ENCODE measurements at places on chromosomes 5 and 9.

DNA sequence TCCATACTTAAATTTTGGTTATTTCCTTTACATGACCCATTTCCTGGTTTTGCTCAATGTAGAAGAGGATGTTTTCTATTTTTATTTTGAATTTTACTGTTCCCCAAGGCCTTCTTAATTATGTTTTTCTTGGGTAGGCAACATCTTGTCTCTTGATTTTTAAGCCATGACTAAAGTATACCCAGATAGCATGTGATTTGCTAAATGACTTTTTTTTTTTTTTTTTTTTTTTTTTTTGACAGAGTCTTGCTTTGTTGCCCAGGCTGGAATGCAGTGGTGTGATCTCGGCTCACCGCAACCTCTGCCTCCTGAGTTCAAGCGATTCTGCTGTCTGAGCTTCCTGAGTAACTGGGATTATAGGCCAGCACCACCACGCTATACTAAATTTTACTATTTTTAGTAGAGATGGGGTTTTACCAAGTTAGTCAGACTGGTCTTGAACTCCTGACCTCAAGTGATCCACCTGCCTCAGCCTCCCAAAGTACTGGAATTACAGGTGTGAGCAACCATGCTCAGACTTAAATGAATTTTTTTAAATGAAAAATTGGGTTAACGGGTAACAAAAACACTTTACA, 198.6 kb upstream of the DAB2 start:
- no peak for DNase-seq

- DNase-seq, result peak; percentile 47
Observed at GRCh38 chr5:82058710-82059109, 86.9 kb downstream of the ATG10 start.

DNA sequence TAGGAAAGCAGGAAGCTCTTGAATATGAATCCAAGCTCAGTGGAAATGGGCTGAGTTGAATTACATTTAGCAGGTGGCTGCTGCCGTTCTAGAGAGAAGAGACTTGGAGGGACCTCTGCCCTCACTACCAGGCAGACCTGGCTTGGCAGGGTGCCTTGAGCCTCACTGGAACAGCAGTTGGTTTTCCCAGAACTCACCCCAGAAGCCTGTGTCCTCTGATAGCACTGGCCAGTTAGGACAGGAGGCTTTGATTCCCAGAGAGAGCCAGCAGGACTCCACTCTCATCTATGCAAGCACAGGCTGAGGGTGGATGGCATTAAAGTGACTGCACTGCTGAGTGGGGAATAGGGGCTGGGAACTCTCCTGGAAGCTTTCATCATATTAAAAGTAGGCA, 54.8 kb downstream of the PWWP2A start:
- DNase-seq, result no peak

GRCh38 chr9:81690251-81690851, 1.0 kb upstream of the TLE1 start:
- DNase-seq, result peak; percentile 39

DNA sequence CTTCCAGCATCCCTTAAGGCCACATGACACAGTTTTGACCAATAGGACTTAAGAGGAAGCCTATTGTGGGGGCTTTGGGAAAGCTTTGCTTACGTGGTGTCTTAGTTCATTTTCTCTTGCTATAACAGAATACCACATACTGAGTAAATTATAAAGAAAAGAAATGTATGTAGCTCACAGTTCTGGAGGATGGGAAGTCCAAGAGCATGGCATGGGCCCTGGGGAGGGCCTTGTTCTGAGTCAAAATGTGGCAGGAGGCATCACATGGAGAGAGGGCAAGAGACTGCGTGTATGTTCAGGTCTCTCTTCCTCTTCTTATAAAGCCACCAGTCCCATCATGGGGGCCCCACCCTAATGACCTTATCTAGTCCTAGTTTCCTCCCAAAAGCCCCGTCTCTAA, 68.6 kb upstream of the CPEB4 start:
- DNase-seq, result no peak

Measured in astrocyte of the hippocampus (primary cell).